ENCODE measurements at places on chromosomes 5 and 9. TPM values are rescaled to one million over a fixed set of nuclear protein-coding genes. Genes with fewer than 3 reads are reported as not detected.

GRCh38 chr9:2568689-2569088 is 52.9 kb upstream of the VLDLR start:
- H3K4me1 ChIP-seq = no peaks in the 10 kb centered on the region
- H3K4me3 ChIP-seq = no peak overlapping the region
- H3K36me3 ChIP-seq = no peaks in the 10 kb centered on the region
- DNase-seq = no peak
- no peak overlapping the region for H3K27ac ChIP-seq
- H3K27me3 ChIP-seq = peaks cover 11% of the 10 kb centered on the region

Gene ORM2
- not detected for total RNA-seq

DNA sequence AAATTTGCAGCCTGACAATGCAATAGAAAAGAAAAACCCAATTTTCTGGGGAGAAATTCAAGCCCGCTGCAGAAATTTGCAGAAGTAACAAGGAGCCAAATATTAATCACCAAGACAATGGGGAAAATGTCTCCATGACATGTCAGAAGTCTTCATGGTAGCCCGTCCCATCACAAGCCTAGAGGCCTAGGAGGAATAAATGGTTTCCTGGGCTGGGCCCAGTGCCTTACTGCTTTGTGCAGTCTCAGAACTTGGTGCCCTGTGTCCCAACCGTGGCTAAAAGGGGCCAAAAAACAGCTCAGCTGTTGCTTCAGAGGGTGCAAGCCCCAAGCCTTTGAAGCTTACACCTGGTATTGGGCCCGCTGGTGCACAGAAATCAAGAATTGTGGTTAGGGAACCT is 23.6 kb upstream of the EGFLAM start:
- no peak overlapping the region for H3K27ac ChIP-seq

GRCh38 chr9:133874060-133874657 is 118.0 kb downstream of the VAV2 start:
- no peaks in the 10 kb centered on the region for H3K36me3 ChIP-seq
- peaks cover 4% of the 10 kb centered on the region for H3K27me3 ChIP-seq
- no peak for DNase-seq
- H3K4me1 ChIP-seq = peaks cover 13% of the 10 kb centered on the region
- H3K4me3 ChIP-seq = no peak overlapping the region
- H3K27ac ChIP-seq = no peak overlapping the region

- no peak for DNase-seq
- no peak overlapping the region for H3K4me3 ChIP-seq
- H3K27ac ChIP-seq = no peak overlapping the region
- no peaks in the 10 kb centered on the region for H3K36me3 ChIP-seq
- no peaks in the 10 kb centered on the region for H3K4me1 ChIP-seq
Observed at GRCh38 chr5:124236361-124237205, 509.9 kb downstream of the ZNF608 start.

Data from naive thymus-derived CD8-positive, alpha-beta T cell (primary cell).